ENCODE measurements at places on chromosomes 7 and 10.

DNA sequence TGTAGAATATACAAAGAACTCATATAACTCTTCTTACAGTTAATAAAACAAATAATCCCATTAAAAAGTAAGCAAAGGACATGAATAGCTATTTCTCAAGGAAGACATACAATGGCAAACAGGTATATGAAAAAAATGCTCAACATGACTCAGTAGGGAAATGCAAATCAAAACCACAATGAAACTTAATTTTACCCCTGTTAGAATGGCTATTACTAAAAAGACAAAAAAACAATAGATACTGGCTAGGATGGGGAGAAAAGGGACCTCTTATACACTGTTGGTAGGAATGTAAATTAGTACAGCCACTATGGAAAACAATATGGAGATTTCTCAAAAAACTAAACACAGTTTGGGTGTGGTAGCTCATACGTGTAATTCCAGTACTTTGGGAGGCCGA is 37.8 kb downstream of the HERPUD2 start:
- DNase-seq, result no peak

- DNase-seq, result no peak
Measured at GRCh38 chr7:68309271-68309670, 1289.0 kb upstream of the AUTS2 start.

DNA sequence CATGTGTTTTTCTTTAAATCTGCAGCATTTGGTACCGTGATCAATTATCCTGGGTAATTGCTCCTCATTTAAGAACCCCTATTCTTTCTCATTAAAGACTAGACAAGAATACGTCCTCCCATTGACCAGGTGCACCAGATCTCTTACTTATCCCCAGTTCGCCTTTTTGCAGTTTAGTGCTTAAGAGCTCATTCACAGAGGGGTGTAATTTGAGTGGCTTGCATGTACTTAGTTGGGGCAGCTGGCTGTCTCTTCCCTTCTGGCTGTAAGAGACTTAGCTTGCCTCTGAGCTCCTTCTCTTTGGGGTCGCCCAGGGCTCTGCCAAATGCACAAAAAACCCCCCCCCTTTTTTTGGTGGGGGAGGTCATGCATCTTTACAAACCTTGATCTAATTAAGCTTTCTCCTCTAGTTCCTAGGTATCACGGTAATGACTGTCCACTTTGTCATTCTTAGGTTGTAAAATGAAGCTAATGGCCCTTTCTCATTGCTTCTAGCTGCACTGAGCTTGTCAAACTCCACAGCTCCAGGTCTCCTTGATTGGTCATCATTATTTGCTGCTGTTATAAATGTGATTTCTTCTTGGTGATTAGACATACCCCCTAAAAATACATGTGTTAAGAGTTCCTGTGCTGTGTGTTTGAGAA is 26.3 kb downstream of the GAD2 start:
- DNase-seq, result no peak

DNA sequence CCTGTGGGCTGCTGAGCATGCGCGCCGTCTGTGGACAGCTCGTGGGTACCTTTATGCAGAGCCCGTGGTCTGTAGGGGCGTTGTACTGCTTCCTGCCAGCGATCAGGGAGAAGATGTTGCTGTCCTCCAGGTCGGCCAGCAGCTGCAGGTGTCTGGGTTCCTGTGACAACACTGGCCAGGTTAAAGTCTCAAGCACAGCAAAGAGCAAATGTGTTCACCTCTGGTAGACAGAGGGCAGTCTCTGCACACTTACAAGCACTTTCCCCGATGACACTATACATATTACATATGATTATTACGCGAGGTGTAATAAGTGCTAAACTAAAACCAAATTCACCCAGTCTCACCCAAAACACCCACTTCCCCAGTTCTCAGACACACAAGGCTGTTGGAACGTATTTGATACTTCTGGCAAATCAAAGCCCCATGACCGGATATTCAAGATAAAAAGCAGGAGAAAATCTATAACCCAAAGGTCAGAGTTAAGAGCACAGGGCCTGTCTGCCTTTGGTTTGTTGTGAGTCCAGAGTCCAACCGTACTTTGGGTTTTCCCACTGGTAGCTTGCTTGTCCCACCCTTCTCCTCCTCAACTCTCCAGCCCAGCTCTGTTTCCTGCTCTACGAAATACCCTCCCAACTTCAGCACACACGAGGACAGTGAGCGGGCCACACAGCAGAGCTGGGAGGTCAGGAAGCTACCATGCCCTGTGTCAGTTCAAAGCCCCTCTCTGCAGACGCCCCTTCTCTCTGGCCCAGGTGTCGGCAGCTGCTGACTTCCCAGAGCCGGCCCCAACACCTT is 49.7 kb upstream of the DDC start:
- no peak for DNase-seq

DNA sequence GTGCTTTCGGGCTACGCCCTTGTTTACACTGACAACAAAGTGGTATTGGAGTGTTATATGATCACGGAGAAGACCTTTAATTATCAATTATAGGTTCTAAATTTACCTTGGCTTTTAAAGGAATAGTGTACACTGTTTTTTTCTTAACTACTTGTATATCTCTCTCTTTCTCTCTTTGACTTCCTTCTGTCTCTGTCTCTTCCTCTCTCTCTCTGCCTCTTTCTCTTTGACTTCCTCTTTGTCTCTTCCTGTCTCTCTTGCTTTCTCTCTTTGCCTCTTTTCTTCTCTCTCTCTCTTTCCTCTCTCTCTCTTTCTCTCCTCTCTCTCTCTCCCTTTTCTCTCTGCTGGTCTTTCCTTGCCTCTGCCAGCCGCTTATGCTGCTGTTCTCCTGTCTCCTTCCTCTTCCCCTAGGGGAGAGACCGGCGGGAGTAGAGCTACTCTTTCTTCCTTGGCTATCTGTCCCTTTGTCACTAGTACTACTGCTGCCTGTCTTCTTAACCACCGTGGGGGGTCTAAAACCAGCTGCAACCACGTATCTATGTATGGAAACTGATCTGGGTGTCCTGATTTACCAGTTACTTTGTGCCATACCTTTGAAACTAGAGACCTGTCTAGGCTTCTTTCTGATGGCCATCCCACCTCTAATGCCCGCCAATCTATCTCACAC is 36.9 kb upstream of the GSDME start:
- no peak for DNase-seq

- DNase-seq, result peak; percentile 69
Measured at GRCh38 chr7:44348300-44348699, 22.9 kb upstream of the CAMK2B start.

DNA sequence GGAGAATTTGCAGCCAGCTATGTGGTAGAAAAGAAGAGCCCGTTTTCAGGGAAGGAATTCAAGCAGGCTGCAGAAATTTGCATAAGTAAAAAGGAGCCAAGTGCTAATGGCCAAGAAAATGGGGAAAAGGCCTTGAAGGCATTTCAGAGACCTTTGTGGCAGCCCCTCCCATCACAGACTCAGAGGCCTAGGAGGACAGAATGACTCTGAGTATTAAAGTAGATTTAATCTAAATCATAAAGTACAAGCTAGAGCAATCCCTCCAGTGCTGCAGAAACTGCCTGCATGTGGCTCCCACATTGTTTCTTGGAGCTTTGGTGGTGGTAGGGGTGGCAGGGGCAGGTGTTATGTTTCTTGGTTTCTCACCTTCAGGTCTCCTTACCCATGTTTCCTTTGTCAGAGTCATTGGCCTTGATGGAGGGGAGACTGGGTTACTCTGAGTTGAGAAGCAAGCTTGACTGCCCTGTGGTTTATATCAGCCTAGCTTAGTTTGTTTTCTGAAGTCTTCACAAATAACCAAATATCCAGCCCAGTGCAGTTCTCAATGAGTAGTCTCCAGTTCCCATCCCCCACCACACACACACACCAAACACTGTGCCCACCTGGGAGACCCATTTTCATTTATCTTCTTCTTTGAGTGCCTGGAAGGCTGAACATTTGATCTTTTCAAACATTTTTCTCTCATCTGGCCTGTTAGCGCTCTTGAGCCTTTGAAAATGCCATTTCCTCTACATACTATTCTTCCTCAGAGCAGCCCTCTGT is 34.5 kb downstream of the ITPRIP start:
- DNase-seq, result no peak

DNA sequence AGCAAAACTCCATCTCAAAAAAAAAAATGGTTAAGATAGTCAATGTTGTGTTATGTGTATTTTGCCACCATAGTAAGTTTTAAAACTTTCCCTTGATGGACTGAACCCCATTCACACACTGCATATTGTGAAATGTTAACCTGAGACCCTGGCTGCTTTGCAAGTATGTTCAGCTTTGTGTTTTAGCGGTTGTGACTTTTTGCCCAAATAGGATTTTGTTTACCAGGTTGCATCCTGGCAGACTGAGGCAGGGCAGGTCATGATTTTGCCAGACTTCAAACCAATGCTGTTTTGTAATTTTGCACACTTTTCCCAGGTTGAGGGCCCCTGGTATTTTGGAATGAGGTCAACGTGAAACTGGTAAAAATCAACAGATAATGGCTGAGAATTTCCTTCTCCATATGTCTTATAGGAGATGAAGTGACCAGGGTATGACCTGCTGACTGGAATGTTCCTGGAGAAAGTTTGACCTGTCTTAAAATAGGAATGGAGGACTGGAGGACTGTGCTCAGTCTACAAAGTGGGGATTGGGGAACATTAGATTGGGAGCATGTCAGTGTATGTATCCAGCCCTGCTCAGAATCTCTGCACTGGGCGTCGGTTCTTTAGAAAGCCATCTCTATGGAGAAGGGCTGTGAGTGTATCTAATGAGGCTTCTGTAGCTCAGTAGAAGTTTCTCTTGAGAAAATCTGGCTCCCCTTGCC is 76.2 kb downstream of the LRGUK start:
- DNase-seq, result no peak

DNA sequence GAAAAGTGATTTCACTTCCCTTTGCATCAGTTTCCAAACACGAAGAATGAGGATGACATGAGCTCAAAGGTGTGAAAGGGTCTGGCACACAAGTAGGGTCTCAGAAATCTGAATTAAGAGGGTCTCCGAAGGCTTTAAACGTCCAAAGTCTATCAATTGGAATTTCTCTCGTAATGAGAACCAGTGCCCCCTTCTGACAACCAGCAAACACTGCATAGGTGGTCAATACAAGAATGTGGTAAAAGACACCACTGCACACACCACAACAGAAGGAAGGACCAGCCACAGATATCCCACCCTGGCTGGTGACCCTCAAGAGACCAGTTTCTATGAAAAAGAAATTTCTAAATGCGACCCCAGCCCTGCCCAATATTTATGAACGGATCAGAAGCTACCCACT is 78.1 kb downstream of the CALN1 start:
- peak; percentile 57 for DNase-seq

DNA sequence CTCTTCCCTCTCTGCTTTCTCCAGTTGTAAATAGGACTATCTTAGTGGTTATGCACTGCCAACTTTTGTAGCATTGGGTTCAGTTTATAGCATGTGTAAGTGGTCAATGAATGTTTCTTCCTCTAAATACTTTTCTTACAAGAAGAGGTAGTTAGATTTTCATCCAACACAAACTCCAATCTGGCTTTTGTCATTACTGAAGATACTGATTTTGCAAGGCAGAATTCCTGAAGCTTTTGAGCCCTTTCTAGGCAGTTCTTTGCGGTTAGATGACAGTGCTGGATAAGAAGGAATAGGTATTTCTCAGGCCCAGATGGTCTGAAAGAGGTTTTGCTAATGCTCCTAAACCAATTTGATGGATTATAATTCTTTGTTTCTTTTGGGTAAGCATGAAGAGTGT is 60.5 kb downstream of the BICC1 start:
- no peak for DNase-seq

DNA sequence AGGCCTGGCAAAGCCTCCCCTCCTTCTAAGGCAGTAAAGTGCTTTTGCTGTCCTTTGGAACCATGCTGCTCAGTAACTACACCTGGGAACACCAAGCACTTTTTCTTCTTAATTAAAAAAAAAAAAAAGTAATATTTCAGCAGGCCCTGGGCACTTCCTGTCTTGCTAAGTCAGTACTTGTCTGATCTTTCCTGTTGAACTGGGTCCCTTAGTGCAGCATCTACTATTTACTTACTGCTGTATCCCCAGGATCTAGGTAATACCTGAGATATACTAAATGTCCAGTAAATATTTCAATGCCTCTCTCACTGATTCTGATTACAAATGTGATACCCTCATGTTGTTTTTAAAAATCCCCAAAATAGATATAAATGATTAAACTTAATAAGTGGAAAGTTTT is 77.4 kb downstream of the PPP1R3C start:
- DNase-seq, result no peak

- no peak for DNase-seq
Measured at GRCh38 chr7:151213826-151214225, 3.5 kb upstream of the H2BK1 start.

GRCh38 chr10:60480865-60481563 is 91.3 kb upstream of the ANK3 start:
- peak; percentile 14 for DNase-seq
